GM23248 (cell line): ENCODE measurements at places on chromosomes 3 and 15. TPM values are rescaled to one million over a fixed set of nuclear protein-coding genes. Genes with fewer than 3 reads are reported as not detected.
A peak's percentile ranks its signal among the peaks of the same experiment; 100 is the strongest.

DNA sequence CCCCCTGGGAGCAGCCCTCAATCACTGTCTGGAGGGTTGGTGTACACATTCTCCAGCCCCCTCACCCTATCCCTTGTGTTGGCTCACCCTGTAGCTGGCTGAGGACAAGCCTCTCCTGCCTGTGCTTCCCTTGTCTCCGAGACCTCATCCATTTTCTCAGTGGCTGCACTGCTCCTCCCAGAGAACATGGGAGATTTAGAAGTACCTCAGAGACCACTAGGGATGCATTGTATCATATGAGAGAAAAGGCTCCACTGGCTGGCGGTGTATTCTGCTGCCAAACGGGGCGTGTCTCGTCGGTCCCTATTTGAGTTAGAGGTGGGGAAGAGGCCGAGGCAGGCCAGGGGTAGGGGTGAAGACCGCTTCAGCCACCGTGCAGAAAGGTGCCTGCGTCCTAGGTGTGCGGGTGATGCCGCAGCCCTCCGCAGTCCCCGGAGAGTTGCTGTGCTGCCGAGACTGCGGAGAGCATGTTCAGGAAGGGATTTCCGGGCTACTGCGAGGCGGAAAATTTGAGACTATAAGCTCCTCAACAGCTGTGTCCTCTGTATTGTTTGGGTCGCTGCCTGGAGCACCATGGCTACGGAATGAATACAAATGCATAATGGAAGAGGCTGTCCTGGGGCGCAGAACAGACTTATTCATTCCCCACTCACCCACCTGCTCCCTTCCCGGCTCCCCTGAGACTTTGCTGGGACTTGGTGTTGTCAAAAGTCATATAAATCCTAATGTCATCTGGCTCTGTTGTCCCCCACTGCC, 43.8 kb downstream of the SPSB4 start:
- DNase-seq = peak; percentile 76

GRCh38 chr15:31296646-31297574, 29.7 kb upstream of the KLF13 start:
- DNase-seq = no peak

DNA sequence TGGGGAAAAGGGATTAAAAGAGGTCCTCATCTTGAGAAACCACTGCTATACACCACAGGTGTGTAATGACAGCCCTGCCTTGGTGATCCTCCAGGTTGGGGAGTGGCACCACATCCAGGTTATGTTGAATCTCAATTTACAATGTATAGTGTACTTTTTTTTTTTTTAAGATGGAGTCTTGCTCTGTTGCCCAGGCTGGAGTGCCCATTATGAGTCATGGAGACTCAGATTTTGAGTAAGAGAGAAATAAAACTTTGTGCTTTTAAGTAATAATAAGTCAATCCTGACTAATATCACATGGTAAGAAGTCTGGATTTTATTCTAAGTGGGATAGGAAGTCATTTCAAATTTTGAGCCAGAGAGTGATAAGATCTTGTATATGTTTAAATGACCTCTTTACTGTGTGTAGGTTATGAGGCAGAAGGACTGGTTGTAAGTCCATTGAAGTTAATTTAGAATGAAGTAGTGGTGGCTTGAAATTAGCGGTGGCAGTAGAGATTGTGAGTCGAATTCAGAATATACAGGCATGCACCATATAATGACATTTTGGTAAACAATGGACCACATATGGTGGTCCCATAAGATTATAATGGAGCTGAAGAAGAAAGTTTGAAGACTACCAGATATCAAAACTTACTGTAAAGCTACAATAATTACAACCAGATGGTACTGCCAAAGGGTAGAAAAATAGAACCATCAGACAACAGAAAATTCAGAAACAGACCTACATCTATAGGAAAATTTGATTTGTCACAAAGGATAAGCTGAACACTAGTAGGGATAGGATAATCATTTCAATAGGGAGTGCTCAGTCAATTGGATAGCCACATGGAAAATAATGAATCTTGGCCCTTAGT, 20.7 kb downstream of the POPDC2 start:
- peak; percentile 36 for DNase-seq

- DNase-seq = no peak
Measured at GRCh38 chr3:131370935-131371687, 10.5 kb upstream of the NUDT16 start.

DNA sequence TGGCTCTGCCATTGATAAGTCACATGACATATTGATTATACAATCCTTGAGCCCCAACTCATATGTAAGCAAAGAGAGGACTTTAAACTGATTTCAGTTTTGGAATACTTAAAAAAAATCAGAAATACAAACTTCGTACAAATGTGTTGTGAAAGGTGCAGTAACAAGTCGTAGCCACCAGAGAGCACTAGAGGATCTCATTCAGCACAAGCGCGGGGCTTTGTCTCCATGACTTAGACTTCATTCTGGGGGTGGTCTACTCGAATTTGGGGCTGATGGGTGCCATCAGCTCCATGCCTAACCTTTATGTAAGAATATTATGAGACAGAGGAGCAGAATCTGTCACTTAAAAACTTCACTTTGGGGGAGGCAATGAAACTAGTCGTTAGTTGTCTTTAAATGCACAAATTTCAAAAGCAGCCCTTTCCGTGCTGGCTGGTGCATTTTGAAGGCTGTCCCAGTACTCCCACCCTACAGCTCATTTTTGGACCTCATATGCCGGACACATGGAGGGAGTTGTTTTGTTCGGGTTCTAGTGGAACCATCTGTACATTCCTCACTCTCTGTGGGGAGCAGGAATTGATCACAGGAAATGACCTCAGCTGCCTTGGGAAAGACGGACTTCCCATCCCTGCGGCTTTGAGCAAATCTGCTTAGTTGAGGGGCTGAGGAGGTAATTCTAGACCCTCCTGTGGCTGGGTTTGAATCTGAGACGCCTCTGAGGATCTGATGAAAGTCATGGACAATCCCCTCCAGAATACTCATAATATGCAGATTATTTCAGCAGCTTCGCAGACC, 27.5 kb upstream of the MASP1 start:
- peak; percentile 85 for DNase-seq

- DNase-seq = no peak
Measured at GRCh38 chr15:63544258-63545026, 40.0 kb downstream of the USP3 start.

DNA sequence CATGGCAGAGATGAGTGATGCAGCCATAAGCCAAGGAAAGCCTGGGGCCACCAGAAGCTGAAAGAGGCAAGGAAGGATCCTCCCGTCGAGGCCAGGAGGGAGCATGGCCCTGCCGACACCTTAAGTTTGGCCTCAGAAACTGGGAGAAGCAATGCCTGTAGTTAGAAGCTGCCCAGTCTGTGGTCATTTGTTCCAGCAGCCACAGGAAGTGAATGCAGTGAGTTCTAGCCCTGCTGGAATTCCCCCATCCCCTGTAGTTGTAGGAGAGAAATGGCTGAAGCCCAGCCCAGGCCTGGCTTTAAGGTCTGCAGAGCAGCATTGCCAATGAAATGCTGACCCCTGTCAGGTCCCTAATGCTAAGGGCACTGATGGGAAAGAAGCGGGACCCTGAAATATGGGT, 12.2 kb upstream of the CHSY1 start:
- no peak for DNase-seq

- DNase-seq = no peak
Measured at GRCh38 chr3:105315815-105316214, 50.9 kb upstream of the ALCAM start.

- peak; percentile 59 for DNase-seq
Measured at GRCh38 chr15:67187351-67187854, 67.1 kb downstream of the AAGAB start.

GRCh38 chr3:40191850-40192448, 117.6 kb upstream of the EIF1B start:
- DNase-seq = peak; percentile 55

GRCh38 chr3:28768439-28768838, 419.8 kb upstream of the AZI2 start:
- DNase-seq = no peak

GRCh38 chr15:28289694-28290463, 32.1 kb downstream of the HERC2 start:
- no peak for DNase-seq

DNA sequence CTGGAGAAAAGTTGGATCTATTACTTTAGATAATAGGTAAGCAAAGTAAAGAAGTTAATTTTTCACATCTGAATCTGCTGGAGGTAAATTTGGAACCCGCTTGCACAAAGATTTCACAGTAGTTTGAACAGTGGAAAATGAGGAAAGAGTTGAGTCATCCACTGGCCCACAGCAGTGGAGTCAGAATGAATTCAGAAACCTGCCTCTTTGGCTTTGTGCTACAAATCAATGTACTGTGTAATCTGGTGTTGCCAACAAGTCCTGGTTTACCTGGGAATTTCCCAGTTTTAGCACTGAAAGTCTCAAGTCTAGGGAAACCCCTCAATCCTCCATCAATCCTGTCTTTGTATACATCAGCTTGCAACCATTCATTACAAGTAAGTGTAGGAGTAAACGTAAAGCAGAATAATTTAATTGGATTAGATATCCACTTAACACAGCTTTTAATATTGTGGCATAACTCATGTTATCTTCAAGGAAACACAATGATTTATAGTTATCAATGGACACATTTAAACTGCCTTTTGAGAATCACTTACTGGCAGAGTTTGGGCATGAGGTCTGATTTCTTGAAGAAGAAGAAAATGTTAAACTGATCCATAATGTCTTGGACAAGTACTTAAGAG, 100.6 kb downstream of the DCLK3 start:
- DNase-seq = peak; percentile 58

DNA sequence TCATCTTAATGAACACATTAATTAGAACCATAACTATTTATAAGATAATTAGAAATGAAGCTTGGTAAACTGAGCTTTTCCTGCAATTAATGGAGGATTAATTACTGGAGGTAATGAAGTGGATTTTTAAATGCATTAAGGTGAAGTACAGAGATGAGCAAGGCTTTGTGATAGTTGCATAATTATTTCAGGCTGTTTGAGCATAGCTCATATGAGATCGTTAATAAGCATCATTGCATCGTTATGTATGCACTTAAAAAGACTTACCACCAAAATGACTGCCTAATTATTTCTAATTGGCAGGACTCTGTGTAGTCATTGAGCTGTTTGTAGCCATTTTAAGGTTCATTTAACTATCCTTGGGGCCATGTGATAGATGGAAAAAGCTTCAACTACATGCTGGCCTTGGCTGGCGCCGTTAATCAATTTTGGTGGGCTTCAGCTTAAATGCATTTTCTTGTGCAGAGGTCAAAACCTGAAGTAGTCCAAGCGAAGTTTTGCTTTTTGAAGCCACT, 55.3 kb downstream of the RSRC1 start:
- DNase-seq = no peak

GRCh38 chr3:50325113-50325480, 2.6 kb upstream of the HYAL2 start:
- no peak for DNase-seq

GRCh38 chr3:101725194-101725889, 928 bp downstream of the CEP97 start:
- peak; percentile 56 for DNase-seq

- no peak for DNase-seq
Measured at GRCh38 chr3:123424321-123424998, 24.4 kb downstream of the ADCY5 start.

DNA sequence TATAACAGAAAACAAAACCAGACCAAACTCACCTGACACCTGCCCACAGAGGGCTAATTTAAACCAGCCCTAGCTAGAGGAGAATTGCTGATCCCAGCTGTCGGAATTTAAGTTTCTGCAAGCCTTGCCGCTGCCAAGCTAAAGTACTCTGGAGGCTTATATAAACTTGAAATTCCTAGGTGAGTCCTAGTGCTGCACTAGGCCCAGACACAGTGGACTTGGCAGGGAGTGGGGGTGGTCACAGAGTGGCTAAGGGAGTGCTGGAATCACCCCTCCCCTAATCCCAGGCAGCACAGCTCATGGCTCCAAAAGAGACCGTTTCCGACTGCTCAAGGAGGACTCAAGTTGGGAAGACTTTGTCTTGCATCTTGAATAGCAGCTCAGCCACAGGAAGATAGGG, 17.6 kb downstream of the TMCO5A start:
- no peak for DNase-seq

- no peak for DNase-seq
Measured at GRCh38 chr3:98763076-98763475, at the start of gene ST3GAL6. Gene ST3GAL6, plus strand, starts transcription at chr3:98763340. Its CDS starts 5,101 bp downstream, at chr3:98768441.

DNA sequence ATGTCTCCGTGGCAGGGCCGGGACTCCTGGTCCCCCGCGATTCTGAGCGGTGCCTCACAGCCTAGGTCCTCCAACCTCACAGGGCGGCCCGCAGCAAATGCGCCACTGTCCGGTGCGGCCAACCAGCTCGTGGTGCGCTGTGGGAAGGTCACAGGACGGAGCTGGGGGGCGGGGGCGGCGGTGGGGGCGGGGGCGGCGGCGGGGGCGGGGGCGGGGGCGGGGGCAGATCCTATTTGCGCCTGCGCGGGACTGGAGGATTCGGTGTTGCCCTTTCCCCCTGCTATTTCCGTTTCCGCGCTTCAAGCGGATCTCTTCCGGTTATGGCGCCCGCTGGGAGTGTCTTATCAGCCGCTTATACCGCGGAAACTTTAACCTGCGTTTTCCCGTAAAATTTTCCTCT, 106.7 kb upstream of the SNRPN start:
- DNase-seq = peak; percentile 39

- no peak for DNase-seq
Measured at GRCh38 chr3:166279636-166280035, 442.4 kb upstream of the BCHE start.

DNA sequence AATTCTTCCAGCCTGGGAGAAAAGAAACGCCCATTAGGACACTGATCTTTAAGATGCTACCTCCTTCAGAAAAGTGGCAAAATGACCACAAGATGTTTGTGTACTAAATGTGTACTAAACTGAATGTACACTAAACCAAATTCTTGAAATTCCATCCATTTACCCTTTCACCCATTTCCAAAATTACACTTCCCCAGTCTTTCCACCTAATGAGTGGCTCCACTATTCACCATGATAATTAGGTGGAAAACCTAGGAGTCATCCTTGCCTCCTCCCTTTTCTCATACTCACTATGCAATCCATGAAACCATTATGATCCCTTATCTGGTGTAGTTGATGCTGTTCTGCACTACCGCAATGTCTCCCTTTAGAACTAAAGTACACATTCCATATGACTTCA, 452.1 kb upstream of the THBS1 start:
- DNase-seq = peak; percentile 40

DNA sequence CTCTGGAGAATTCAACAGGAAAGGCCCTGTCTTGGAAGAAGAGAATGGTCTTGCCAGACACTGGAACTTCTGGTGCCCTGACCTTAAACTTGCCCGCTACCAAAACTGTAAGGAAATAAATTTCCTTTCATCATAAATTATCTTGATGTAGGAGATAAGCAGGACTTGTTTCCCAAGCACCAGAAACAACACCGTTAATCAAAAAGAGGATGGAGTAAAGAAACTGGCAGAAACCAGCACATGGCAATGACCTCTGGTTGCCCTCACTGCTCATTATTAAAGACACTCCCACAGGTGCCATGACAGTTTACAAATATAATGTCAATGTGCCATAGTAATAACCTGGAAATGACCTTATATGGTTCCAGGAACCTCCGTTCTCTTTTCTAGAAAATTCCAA, 426.1 kb downstream of the EDEM1 start:
- DNase-seq = no peak

- DNase-seq = peak; percentile 5
Measured at GRCh38 chr15:97745481-97746071, 214.9 kb upstream of the ARRDC4 start.

MYEF2 gene
- 1.7 and 6.8 TPM in 2 replicates for total RNA-seq

FETUB gene
- not detected in 2 replicates for total RNA-seq

FBXO40 gene
- not detected in 2 replicates for total RNA-seq

TEX55 gene
- not detected in 2 replicates for total RNA-seq

HRH1 gene
- 9.0 and 9.1 TPM in 2 replicates for total RNA-seq

TP63 gene
- total RNA-seq = not detected in 2 replicates

PLCB2 gene
- total RNA-seq = 0.54 and 0.76 TPM in 2 replicates

NISCH gene
- total RNA-seq = 53.7 and 70.4 TPM in 2 replicates

AMT gene
- 1.6 and 5.8 TPM in 2 replicates for total RNA-seq

PLA2G4F gene
- not detected in 2 replicates for total RNA-seq

FBXL2 gene
- 3.2 and 3.4 TPM in 2 replicates for total RNA-seq
